ENCODE measurements at places on chromosomes 1 and 21. TPM values are rescaled to one million over a fixed set of nuclear protein-coding genes. Genes with fewer than 3 reads are reported as not detected.
A peak's percentile ranks its signal among the peaks of the same experiment; 100 is the strongest.

DNA sequence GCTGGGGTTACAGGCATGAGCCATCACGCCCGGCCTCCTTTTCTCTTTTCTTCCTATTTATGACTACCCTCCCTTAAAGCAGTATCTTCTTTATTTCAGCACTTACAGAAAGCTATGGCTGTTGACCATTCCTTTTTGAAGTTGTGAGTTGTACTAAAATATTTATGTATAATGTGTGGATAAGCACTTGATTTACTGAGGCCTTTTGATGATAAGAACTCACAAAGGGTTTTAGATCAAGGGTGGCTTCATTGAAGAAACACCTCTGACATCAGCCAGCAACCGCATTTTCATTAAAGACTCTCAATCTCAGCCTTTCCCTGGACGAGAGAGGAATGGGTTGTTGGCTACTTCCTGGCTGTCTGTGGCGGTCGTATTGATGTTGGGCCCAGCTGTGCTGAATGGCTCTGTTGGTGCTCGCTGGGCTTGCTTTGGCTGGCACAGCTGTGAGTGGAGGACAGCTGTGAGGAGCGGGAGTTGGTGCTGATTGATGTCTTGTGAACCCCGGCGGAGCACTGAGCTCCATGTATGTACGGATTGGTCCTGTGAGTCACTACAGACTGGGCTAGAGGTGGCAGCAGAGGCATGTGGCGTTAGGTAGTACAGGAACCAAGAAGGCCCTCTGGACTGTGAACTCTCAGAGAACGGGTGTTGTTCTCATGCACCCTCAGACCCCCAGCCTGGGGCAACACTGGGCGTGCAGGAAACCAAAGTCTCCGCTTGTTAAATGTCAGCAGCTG, 208.8 kb downstream of the KIF26B start:
- DNase-seq: no peak

DNAJC6 gene
- 0.93 TPM for total RNA-seq

GRCh38 chr1:245715970-245716369, 561.2 kb downstream of the KIF26B start:
- no peak for DNase-seq

- no peak for DNase-seq
Observed at GRCh38 chr1:222042120-222042519, 300.2 kb upstream of the DUSP10 start.

DNA sequence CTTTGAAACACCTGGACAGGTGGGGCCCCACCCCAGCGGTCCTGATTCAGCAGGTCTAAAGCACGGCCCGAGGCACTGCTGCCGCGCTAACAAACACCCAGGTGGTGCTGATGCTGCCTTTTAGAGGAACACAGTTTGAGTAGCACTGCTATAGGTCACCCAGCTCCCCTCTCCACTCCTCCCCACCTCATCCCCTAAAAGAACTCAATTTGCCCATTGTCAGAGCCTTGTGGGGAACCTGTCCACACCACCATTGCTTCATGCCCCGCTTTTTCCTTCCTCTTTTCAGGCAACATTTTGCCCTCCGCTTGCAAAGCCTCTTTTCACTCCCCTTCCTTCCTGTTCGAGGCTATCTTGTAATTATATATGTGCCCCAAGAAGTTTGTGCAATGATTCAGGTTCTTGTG, 26.2 kb upstream of the PADI4 start:
- no peak for DNase-seq

DNA sequence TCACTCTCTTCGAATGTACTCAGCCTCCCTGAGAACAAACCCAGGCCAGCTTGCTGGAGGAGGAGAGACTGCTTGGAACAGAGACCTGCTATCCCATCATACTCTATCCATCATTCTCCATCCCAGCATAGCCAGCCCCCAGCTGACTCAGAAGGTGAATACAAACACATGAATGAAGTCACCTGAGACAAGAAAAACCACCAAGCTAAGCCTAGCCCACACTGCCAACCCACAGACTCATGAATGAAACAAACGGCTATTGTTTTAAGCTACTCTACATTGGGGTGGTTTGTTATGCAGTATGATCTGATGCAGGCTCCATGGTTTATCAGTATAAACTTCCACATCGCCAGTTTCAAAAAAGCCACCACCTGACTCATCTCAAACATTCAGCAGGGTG, 395.6 kb downstream of the SETD4 start:
- DNase-seq: peak; percentile 86

All from SK-MEL-5 (cell line).